ENCODE measurements at places on chromosomes 6 and 20. TPM values are rescaled to one million over a fixed set of nuclear protein-coding genes. Genes with fewer than 3 reads are reported as not detected.

GHRH gene
- total RNA-seq = not detected

TAF11 gene
- total RNA-seq = 16.7 TPM

PAQR8 gene
- total RNA-seq = 1.9 TPM

SALL4 gene
- 0.19 TPM for total RNA-seq

KCNG1 gene
- 0.32 TPM for total RNA-seq

PPP1R14C gene
- 129 TPM for total RNA-seq

ADTRP gene
- not detected for total RNA-seq

OLIG3 gene
- not detected for total RNA-seq

SULF2 gene
- total RNA-seq = 29.5 TPM

ANGPT4 gene
- total RNA-seq = 0.05 TPM

CST2 gene
- not detected for total RNA-seq

SNHG17 gene
- total RNA-seq = 5.6 TPM

EPHA7 gene
- 1.3 TPM for total RNA-seq

ZNF318 gene
- total RNA-seq = 11.3 TPM

NEDD9 gene
- 29.3 TPM for total RNA-seq

GRM1 gene
- total RNA-seq = 2.9 TPM

BPI gene
- not detected for total RNA-seq

VWA7 gene
- total RNA-seq = 12.1 TPM

MUCL3 gene
- not detected for total RNA-seq

TMEM200A gene
- total RNA-seq = not detected

FOXA2 gene
- not detected for total RNA-seq

LGSN gene
- total RNA-seq = not detected

NMBR gene
- total RNA-seq = not detected

ACAT2 gene
- total RNA-seq = 5.2 TPM

SLC13A3 gene
- 0.30 TPM for total RNA-seq

MANEA gene
- 6.2 TPM for total RNA-seq

EFCAB8 gene
- total RNA-seq = 0.43 TPM

FOXS1 gene
- 0.89 TPM for total RNA-seq

DLK2 gene
- total RNA-seq = 1.9 TPM

DACT2 gene
- 1.0 TPM for total RNA-seq

INSM1 gene
- total RNA-seq = not detected

COL10A1 gene
- not detected for total RNA-seq

TSPYL1 gene
- 80.6 TPM for total RNA-seq

PSORS1C2 gene
- total RNA-seq = not detected

IL17A gene
- total RNA-seq = not detected

CGAS gene
- total RNA-seq = 0.92 TPM

APOBEC2 gene
- total RNA-seq = 246 TPM

NKAPL gene
- total RNA-seq = 7.4 TPM

FAM83C gene
- not detected for total RNA-seq

ENPP5 gene
- total RNA-seq = 2.8 TPM

TUBB gene
- 254 TPM for total RNA-seq

COL11A2 gene
- total RNA-seq = 1.1 TPM

CASS4 gene
- 0.41 TPM for total RNA-seq

KHDC1 gene
- 1.2 TPM for total RNA-seq

TNFRSF21 gene
- total RNA-seq = 15.3 TPM

FHL5 gene
- total RNA-seq = 6.8 TPM

OR2H1 gene
- total RNA-seq = not detected

ULBP2 gene
- total RNA-seq = 1.3 TPM

PRL gene
- total RNA-seq = not detected

DNAH8 gene
- not detected for total RNA-seq

DEFB132 gene
- not detected for total RNA-seq

ZNF831 gene
- total RNA-seq = 0.11 TPM

FAM184A gene
- 2.4 TPM for total RNA-seq

Data from Right ventricle myocardium inferior (tissue), 1 donor.